ENCODE measurements at places on chromosomes 3 and 15.

DNA sequence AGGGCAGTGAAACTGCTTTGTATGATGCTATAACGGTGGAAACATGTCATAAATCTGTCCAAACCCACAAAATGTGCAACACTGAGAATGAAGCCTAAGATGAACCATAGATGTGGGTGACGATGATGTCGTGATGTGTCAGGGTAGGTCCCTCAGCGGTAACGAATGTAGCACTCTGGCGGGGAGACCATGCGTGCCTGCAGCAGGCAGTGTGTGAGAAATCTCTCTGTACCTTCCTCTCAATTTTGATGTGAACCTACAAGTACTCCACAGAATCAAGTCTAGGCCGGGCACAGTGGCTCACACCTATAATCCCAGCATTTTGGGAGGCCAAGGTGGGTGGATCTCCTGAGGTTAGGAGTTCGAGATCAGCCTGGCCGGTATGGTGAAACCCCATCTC lies 268.2 kb upstream of the LYSMD4 start:
- peak; percentile 25 for DNase-seq

GRCh38 chr3:26406636-26407035 lies 215.9 kb upstream of the LRRC3B start:
- DNase-seq: no peak

GRCh38 chr15:75705854-75706681 lies 6.6 kb downstream of the CSPG4 start:
- no peak for DNase-seq

GRCh38 chr3:28502397-28502937 lies 153.8 kb upstream of the AZI2 start:
- DNase-seq: no peak

- no peak for DNase-seq
Observed at GRCh38 chr3:193928354-193929209, 207.4 kb upstream of the HES1 start.

DNA sequence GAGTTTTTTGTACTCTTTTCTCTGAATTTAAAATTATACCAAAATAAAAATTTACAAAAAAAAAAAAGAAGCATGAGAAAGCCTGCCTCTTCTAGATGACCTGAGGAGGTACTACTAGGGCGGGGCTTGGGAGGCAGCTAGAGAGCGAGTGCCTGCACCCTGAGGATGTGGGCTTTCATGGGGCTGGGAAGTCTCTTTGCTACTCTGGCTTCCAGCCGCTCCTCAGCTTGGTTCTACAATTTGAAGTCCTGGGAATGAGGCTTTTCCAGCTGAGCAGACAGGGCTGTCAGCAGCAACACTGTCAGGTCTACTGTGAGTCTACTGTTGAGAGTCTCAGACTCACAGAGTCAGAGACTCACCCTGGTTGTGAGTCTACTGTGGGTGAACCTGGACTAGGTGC lies 8.2 kb upstream of the PSTPIP1 start:
- DNase-seq: peak; percentile 32

GRCh38 chr3:176905331-176905730 lies 292.0 kb downstream of the TBL1XR1 start:
- no peak for DNase-seq
